ENCODE measurements at places on chromosomes 2 and 18.

- DNase-seq: no peak
Measured at GRCh38 chr18:2960983-2961696, 51.8 kb downstream of the LPIN2 start.

- DNase-seq: no peak
Measured at GRCh38 chr2:204898928-204899640, 353.8 kb downstream of the PARD3B start.

GRCh38 chr2:134667081-134667480, 51.7 kb downstream of the TMEM163 start:
- DNase-seq: no peak

DNA sequence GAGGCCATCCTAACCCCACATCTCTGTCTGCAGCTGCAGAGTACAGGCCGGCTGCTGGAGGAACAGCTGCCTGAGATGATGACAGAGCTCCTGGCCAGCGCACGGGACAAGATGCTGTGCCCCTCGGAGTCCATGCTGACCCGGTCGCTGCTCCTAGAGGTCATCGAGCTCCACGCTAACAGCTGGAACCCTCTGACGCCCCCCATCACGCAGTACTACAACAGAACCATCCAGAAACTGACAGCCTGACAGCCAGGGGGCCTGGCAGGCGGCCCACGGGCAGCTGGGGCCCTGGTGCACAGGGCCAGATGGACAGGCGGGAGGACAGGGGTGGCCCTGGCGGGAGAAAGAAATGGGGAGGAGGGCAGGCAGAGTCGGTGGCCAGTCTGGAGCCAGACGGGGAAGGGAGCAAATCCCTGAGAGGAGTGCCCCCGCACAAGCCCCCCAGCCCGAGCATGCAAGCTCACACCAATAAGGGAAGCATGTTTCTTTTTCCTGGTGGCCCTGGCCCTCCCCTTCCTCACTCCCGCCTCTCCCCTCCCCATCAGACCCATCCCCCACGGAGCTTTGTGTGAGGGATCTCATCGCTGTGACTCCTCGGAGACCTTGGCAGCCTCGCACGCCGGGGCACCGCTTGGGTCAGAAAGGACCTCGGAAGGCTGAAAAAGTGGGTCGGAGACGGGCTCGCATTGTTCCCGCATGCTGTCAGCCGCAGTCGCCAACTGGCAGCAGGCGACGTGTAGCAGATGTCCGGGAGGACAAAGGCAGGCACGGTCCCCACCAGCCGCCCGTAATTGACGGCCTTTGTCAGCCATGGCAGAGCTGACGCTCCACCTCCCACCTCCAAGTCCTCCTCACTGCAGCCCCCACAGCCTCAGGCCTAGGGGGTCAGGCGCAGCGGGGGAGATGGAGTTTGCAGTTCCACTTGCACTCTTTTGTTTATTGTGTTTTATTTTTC, 91.2 kb downstream of the SMAD7 start:
- no peak for DNase-seq

Measured in stimulated activated CD4-positive, alpha-beta T cell treated with anti-CD3 and anti-CD28 coated beads, Interleukin-1b, Interleukin-23, amount 100 ng/mL, for 1 hour (primary cell).